ENCODE measurements at places on chromosomes 16 and 17. TPM values are rescaled to one million over a fixed set of nuclear protein-coding genes. Genes with fewer than 3 reads are reported as not detected.

TEKT1 gene
- total RNA-seq, result not detected

MEIOB gene
- 2.1 TPM for total RNA-seq

GRIN2A gene
- not detected for total RNA-seq

NT5C gene
- total RNA-seq, result 139 TPM

ZACN gene
- total RNA-seq, result not detected

MEOX1 gene
- total RNA-seq, result not detected

MPV17L gene
- total RNA-seq, result 2.2 TPM

DPEP2NB gene
- not detected for total RNA-seq

CHD9NB gene
- total RNA-seq, result 1.5 TPM

CD300C gene
- total RNA-seq, result 0.06 TPM

TP53TG3D gene
- not detected for total RNA-seq

THRA gene
- total RNA-seq, result 5.4 TPM

TNFRSF13B gene
- not detected for total RNA-seq

TSPOAP1 gene
- 0.87 TPM for total RNA-seq

SEZ6 gene
- total RNA-seq, result not detected

SDR42E2 gene
- 0.12 TPM for total RNA-seq

GCGR gene
- total RNA-seq, result not detected

NGFR gene
- 0.29 TPM for total RNA-seq

PRSS33 gene
- not detected for total RNA-seq

ASGR1 gene
- 0.72 TPM for total RNA-seq

RAB26 gene
- total RNA-seq, result 2.3 TPM

CCDC78 gene
- total RNA-seq, result 1.9 TPM

CCT6B gene
- 4.4 TPM for total RNA-seq

P2RX5 gene
- 4.8 TPM for total RNA-seq

ARL17B gene
- 10.3 TPM for total RNA-seq

TMEM114 gene
- total RNA-seq, result not detected

OR3A2 gene
- not detected for total RNA-seq

KRTAP4-8 gene
- not detected for total RNA-seq

TBC1D16 gene
- total RNA-seq, result 19.9 TPM

NT5C3B gene
- 70.8 TPM for total RNA-seq

SLC6A2 gene
- not detected for total RNA-seq

TBC1D28 gene
- total RNA-seq, result not detected

SPG7 gene
- 66.7 TPM for total RNA-seq

ANKS3 gene
- total RNA-seq, result 22.4 TPM

FA2H gene
- 11.5 TPM for total RNA-seq

DCAKD gene
- 40.4 TPM for total RNA-seq

HBQ1 gene
- total RNA-seq, result 1.5 TPM

NFE2L1 gene
- 69.1 TPM for total RNA-seq

Data from epithelial cell of proximal tubule (primary cell).